ENCODE measurements at places on chromosomes 16 and 17. TPM values are rescaled to one million over a fixed set of nuclear protein-coding genes. Genes with fewer than 3 reads are reported as not detected.
A peak's percentile ranks its signal among the peaks of the same experiment; 100 is the strongest.

- DNase-seq = no peak
Observed at GRCh38 chr17:7384489-7385081, 3.7 kb downstream of the TNK1 start.

DNA sequence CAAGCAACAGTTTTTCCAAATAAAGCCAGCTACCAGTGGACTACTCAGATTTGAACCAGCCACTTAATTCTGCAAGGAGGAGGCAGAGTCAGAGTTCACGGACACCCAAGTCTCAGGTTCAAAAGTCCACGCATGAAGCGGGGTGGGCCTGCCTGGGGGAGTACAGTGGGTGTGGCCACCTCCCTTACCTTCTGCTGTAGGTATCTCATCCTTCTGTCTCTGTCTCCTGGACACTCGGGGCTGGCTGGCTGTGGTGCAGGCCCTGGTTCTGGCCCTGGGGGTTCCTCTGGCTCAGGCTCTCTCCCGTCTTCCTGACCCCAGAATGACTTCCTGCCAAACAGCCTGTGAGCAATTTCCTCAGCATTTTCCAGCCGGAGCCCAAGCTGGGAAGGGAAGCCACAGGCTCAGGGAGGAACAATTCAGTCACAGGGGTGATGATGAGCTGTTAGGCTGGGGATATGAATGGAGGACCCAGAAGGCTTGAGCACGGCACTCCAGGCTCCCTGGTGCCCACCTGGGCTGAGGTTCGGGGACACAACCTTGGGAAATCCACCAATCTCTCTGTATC lies 101.9 kb downstream of the LITAF start:
- DNase-seq = no peak

- no peak for DNase-seq
Observed at GRCh38 chr17:17963066-17963465, 9.1 kb downstream of the TOM1L2 start.

- no peak for DNase-seq
Observed at GRCh38 chr16:22183901-22184614, 21.8 kb downstream of the SDR42E2 start.

DNA sequence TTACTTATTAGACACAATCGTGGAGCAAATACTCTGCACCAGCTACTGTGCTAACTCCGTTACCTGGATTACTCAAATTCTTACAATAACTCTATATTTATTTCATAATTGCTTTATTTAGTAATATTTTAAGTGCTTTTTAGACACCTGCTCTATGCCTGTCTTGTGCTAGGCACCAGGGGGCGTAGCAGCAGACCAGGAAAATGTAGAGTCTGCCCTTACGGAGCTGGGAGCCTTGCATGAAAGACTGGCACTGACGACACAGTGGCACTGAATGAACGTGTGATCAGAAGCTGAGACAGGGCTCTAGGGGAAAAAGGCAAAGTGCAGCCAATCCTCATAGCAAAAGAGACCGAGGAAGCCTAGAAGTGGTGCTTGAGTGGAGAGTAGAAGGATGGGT lies 486.5 kb downstream of the CDH13 start:
- no peak for DNase-seq

- no peak for DNase-seq
Observed at GRCh38 chr17:55496094-55496881, 15.0 kb downstream of the SMIM36 start.

GRCh38 chr16:67283826-67284555 lies 4.7 kb downstream of the PLEKHG4 start:
- DNase-seq = no peak

GRCh38 chr16:1102921-1103635 lies 7.0 kb upstream of the C1QTNF8 start:
- DNase-seq = peak; percentile 71

GRCh38 chr17:77872714-77873499 lies 85.6 kb upstream of the TNRC6C start:
- DNase-seq = no peak

GRCh38 chr16:23527961-23528643 lies 17.8 kb upstream of the GGA2 start:
- DNase-seq = no peak

- DNase-seq = no peak
Observed at GRCh38 chr16:75238853-75239541, 12.4 kb downstream of the BCAR1 start.

DNA sequence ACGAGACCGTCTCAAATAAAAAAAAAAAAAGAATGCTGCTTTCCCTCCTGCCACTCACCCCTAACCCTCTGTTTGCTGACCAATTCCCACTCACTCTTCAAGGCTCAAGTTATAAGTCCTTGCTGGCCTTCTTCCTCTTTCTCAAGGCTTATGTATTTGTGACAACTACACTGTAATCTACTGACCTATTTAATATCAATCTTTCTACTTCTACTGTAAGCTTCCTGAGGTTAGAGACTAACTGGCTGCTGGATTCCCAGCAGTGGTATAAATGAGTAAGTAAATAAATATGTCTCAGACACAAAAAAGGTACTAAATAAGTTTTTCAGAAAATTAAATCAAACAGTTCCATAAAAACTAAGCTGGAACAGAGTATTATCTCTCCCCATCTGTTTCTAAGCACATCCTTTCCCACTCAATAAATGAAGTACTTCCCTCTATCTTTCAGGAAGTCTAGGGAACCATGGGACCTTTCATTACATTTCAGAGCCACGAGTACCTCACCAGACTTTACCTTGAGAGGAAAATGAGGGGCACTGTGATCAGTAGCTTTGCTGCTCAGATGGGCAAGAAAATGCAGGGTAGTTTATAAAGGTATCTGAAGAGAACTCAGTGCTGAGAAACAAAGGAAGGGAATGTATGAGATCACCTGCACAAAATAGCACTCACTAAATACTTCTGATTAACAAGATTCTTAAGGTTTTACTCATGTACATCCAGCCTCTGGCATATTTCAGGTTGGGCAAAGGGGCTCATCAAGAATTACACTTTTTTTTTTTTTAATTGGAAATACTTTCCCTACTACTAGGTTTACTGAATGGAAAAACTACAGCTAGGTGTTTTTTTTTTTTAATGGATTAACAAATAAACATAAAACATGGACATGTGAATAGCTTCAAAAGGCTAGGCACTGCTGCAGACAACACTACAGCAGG lies 10.8 kb downstream of the SSH2 start:
- peak; percentile 13 for DNase-seq

GRCh38 chr17:63635787-63636186 lies 13.6 kb downstream of the MAP3K3 start:
- no peak for DNase-seq

DNA sequence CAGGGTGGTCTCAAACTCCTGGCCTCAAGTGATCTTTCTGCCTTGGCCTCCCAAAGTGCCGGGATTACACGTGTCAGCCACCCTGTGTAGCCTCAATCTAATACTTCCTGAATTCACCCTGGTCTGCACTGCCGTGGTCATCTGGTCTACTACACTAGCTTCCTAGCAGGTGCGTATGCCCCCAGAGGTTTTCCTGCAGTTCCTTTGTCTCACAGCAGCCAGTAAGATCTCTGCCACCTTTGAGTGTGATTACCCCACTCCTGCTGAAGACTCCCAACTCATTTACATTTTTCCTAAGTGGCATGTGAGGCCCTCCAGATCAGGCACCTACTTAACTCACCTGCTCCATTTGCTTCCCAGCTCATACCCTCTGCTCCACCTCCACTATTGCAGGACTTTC lies 5.1 kb upstream of the DDX19A start:
- no peak for DNase-seq

- DNase-seq = no peak
Observed at GRCh38 chr17:50967795-50968194, 101.6 kb upstream of the TOB1 start.

DNA sequence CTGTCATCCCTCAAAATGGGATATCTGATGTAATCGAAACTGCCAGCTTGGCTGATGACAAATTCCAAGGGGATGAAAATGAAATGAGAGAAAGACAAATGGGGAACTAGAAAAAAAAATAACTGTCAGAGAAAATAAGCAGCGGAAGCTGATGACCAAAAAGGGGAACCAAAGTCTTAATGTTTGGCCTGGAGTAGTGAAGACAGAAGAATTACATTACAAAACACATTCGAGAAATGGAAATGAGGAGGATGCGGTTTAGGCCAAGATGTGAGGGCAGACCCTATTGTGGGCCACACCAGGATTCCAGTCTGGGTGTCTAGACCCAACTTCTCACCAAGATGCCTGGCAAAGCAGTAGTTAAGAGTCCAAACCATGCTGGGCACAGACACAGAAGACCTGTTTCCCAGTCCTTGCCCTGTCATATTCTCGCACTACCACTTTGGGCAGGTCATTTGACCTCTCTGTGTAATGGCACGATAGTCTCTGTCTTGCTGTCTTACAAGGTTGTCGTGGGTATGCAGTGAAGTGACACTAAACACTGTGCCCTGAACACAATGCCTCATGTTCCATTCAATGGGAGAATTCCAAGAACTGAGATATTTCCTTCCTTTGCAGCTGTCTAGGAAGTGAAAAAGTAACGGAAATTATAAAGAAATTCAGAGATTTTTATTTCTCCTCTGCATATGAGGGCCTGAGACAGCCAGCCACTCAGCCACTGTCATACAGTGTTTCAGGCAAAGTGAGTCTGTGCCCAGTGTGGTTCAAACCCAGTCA lies 12.3 kb upstream of the CCL2 start:
- DNase-seq = no peak

DNA sequence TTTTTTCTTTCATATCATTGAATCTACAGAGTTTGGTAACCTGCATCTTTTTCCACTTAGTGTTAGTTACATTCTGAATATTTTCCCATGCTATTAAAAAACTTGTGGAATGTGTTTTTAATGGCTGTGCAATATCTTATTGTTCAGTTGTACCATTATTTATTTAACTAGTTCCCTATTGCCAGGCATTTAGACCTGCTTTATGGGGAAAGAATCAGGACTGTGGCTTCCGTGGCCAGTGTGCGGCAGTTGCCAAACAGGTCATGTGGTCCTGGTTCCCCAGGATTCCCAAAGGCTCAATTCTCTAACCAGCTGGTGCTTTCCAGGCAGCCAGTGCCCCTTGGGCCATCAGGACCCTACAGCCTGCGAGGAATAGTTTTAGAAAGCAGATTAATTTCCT lies 30.8 kb downstream of the NDEL1 start:
- DNase-seq = no peak

DNA sequence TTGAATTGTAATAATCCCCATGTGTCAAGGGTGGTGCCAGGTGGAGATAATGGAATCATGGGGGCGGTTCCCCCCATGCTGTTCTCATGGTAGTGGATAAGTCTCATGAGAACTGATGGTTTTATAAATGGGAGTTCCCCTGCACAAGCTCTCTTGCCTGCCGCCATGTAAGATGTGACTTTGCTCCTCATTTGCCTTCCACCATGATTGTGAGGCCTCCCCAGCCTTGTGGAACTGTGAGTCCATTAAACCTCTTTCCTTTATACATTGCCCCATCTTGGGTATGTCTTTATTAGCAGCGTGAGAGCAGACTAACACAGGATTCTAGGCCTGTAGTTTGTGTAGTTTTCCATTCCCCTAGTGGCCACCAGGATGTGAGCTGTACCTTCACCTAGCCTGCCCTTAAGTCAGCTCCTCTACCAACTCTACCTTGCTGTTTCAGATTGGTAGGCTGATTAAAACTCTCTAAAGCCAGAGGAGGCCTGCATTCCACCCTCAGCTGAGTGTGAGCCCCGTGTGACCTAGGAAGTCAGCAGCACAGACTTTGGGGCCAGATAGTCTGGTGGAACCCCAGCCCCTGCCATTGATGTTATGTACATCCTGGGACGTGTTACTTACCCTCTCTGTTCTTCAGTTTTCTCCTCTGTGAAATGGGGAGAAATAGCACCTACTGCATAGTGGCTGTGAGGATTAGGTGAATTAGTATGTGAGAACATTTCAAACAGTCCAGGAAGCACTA lies 252.4 kb upstream of the CACNG5 start:
- DNase-seq = no peak

DNA sequence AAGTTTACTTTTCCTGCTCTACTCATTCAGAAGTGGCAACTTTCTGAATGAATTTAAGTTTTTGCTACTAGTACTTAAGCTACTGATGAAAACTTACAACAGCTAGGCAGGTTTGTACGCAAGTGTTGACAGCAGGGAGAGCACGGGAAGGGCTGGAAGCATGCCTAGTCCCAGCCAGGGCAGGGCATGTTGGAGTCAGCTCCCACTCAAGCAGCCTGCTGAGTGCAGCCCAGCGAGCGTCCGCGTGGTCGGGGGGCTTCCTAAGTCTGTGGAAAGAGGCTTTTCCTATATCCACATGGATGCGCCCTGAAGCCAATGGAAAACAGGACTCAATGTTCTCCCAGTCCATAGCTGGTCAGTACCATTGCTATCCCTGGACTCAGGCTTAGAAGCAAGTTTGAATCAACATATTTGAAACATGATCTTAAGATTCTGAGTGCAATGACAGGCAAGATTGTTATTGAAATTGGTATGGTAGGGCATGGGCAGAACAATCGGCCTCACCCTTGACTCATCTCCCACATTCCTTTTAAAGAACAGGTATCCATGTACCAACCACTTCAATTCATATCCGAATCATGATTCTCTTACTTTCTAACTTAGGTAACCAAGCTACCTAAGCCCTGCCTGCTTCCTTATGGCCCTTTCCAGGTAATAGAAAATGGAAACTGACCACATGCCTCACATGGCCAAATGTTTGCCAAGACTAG lies 22.5 kb downstream of the CYB5D2 start:
- no peak for DNase-seq

DNA sequence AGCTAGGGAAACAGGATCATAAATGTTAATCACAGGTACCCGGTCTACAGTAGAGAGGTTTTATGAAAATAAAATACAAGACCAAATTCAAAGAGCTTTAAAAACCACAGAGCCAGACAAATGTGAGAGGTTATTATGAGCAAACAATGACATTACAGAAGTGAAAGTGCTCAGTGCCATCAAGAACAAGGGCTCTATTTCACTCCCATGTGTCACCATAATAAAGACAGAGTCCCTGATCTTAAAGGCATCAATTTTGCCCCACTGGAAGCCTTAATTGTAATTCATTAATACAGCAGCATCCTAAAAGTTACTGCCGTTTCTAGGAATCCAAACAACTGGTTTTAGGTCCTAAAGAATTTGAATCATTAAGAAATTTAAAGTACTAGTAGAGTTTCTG lies 43.7 kb upstream of the CDRT4 start:
- DNase-seq = no peak

- DNase-seq = peak; percentile 64
Observed at GRCh38 chr17:57810721-57811637, 38.9 kb downstream of the MRPS23 start.

GRCh38 chr16:53504665-53505064 lies 1.7 kb upstream of the AKTIP start:
- DNase-seq = no peak

DNA sequence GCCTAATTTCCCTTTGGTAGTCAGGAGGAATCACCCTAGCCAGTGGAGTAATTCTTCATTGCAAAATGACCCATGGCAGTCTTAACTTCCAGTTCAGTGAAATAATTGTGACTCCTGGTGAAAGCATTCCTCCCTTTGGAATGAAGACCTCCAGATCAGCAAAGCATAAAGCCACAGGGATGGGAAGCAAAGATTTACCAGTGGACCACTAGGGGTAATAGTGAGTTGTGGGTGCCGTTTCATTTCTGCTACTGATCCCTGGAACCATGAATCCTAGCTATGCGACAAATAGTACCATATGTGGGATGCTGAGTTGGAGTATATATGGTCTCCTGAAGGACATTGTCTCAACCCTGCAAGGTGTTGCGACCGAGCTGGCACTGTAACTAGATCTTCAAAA lies 13.7 kb downstream of the DYNLL2 start:
- DNase-seq = no peak

Gene NOD2
- 3.6 TPM for total RNA-seq

Gene P2RX1
- 11.2 TPM for total RNA-seq

Gene NXN
- 26.8 TPM for total RNA-seq

Gene KRT23
- 4.2 TPM for total RNA-seq

Gene CDT1
- total RNA-seq = 1.5 TPM

Gene ANKRD40CL
- total RNA-seq = not detected

Gene NLGN2
- 23.4 TPM for total RNA-seq

Gene AXIN2
- total RNA-seq = 14.0 TPM

Gene NPIPB12
- 68.1 TPM for total RNA-seq

Gene PRSS22
- 30.8 TPM for total RNA-seq

Gene AANAT
- total RNA-seq = not detected
